ENCODE measurements at places on chromosomes 7 and 10.
A peak's percentile ranks its signal among the peaks of the same experiment; 100 is the strongest.

GRCh38 chr10:48324580-48324979, 18.1 kb downstream of the MAPK8 start:
- DNase-seq = no peak

DNA sequence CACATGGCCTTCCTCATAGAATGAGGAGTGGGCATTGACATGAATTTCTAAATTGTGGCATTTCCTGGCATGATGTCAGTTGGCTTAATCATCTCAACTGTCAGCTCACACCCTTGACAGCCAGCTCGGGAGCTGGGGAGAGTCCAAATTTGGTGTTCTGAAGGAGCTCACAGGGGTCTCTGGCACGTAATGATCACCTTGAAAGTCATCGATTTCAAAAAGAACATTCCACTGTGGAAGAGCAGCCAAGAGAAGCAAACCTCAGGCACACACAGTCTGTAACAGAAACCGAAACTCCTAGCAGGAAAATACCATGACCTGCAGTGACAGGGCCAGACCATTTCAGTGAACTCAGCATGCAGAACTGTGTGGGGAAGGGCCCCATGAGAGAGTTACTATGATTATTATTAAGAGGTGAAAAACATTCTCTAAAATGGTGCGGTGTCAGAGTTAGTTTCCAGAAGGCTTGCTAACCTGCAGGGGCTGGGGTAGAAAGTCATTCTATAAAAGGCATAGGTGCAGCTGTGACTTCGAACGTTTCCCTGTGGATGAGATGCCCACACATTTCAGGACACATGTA, 26.4 kb upstream of the KLF6 start:
- no peak for DNase-seq

DNA sequence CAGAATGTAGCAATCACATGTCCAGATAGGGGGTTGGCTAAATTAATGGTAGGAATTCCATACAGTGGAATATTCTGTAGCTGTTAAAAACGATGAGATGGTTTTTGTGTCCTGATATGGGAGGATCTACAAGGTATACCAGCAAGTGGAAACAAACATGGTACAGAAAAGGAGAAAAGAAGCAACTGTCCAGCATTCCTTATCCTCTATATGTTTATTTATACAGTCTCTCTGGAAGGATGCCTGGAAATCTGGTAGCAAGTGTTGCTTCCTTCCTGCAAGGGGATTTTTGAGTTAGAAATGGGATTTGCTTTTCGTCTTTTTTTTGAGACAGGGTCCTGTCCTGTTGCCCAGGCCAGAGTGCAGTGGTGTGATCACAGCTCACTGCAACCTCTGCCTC, 19.3 kb downstream of the IL15RA start:
- peak; percentile 63 for DNase-seq

DNA sequence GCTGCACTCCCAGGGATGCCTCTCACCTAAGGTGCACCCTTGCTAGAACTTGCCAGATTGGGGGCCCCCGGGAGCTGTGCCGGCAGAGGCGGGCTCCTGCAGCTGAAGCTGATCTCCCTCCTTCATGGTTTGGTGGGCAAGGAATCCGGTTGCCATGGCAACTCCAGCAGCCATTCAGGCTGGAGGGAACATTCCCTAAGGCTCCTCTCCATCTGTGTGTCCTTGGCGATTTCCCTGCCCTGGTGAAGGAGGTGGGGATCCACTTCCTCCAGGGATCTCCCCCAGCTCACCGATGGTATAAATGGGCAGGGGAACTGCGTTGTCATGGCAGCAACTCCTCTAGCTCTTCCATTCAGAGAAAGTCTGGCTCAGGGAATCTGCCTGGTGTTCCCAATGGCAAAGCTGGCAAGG, 49.6 kb upstream of the GPR158 start:
- DNase-seq = no peak

GRCh38 chr10:9834434-9834833, 1183.2 kb upstream of the CELF2 start:
- DNase-seq = no peak

- no peak for DNase-seq
These were observed 56.2 kb downstream of the CC2D2B start for GRCh38 chr10:95963991-95964389.

DNA sequence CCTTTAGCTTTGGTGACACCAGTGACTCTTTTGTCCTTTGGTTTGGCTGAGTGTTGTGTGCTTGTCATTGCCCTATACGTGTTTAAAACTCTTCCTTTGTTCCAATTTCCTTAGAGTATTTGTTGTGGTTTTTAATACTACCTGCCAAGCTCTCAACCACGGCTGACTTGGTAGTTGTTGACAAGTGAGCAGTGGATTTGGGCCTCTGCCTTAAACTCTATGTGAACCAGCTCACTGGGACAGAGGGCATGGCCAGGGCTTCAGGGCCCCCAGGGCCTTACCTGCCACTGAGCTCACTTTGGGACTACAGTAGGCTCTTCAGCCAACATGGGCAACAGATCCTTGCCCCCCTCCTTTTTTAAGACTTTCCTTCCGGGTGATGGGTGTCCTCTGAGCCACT, 9.6 kb upstream of the DMBT1 start:
- no peak for DNase-seq

- DNase-seq = peak; percentile 11
These were observed 141.4 kb upstream of the BET1 start for GRCh38 chr7:94145602-94146001.

DNA sequence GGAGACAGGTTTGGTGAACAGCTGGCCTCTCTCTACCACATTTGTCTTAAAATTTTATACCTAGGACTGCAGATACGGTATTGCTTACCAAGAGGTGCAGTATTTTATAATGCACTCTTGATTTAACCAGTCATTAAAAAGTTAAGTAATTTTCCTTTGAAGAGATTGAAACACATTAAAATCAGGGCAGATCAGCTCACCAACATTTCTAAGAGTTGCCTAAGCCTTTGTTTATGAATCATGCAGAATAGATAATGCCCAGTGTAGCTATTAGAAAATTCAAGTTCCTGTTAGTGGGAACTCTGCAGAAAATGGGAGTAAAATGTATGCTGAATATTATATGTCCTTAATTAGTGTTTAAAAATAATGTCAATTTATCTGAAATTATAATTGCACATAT, 140.2 kb upstream of the PRPS1L1 start:
- DNase-seq = no peak

DNA sequence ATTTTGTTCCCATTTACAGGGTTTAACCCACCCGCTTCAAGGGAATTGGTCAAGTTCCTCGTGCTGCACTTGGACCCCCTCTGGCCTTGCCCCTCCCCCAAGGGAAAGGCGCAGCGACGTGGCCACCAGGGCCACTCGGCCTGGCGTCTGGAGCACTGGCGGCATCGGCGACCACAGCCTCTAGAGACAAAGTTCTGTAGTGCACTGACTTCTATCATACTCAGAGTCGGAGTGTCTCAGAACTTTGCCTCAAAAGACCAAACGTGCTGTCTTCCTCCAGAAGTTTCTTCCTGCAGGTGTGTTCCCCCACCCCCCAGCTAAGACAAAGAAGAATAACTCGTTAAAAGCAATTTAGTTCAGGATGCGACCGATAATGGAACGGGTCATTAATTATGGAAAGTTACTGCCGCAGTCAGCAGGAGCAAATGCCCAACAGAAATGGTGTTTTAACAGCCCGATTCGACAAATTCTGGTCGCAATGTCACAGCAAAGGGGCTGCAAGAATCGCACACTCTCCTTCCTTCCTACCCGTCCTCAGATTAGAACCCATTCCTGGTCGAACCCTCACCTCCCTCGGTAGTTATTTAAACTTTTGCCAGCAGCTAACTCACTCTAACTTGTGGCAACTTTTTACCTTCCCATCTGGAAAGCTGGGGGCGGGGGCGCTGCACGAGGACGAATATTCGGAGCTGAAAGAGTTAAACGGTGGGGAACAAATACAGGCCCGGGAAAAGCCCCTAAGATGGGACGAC, 202.1 kb upstream of the NFE2L3 start:
- DNase-seq = no peak

GRCh38 chr7:87471473-87471872, 4.0 kb downstream of the ABCB4 start:
- no peak for DNase-seq

DNA sequence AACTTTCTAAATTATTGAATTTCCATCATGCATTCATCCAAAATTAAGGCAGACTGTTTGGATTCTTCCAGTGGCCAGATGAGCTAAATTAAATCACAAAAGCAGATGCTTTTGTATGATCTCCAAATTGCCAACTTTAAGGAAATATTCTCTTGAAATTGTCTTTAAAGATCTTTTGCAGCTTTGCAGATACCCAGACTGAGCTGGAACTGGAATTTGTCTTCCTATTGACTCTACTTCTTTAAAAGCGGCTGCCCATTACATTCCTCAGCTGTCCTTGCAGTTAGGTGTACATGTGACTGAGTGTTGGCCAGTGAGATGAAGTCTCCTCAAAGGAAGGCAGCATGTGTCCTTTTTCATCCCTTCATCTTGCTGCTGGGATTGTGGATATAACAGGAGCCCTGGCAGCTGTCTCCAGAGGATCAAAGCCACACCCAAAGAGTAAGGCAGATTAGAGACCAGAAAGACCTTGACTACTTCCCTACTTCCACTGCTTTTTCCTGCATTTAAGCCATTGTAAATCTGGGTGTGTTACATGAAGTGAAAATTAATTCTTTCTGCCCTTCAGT, 8.2 kb upstream of the CFAP69 start:
- no peak for DNase-seq

- no peak for DNase-seq
These were observed 181.0 kb upstream of the RNF32 start for GRCh38 chr7:156459582-156459981.

GRCh38 chr7:142298009-142298408, 40.2 kb upstream of the PRSS58 start:
- DNase-seq = no peak

- no peak for DNase-seq
These were observed 13.0 kb downstream of the ADAM12 start for GRCh38 chr10:126375299-126375698.

DNA sequence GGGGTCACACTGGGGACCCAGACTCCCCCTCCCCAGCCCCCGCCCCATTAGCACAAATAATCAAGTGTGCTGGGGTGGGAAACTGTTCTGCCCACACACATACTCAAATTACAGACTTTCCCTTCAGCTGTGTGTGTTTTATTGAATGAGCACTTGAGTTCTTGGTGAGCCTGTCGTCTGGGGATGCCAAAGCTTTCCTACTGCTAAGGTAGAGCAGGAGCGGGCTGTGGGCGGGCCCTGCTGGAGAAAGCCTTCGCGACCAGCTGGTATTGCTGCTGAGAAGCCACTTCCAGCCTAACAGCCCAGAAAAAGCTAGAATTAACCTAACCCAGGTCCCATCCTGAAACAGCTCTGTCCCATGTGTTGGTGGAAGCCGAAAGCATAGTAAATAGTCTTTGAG, 87.0 kb upstream of the KMT2E start:
- DNase-seq = no peak

- DNase-seq = no peak
These were observed 6.7 kb downstream of the BNIP3 start for GRCh38 chr10:131975003-131975402.

DNA sequence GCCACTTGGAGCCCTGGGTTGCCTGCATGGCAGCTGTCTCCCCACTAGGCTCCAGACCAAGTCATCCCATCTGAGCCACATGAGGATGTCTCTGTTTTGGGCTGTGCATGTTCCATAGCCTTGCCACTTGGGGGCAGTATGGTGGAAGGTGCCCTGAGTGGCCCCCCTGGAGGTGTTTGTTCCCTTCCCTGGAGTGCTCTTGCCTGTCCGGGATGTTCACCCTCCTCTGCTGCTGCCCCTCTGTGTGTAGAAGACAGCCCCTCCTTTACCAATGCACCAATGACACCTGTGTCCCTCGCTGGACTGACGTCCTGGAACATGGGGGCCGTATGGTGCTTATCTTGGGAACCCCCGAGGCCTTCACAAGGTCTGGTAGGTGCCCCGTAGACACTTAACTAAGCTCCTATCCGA, 100.2 kb downstream of the ACTR3B start:
- peak; percentile 13 for DNase-seq

- DNase-seq = no peak
These were observed 114.5 kb downstream of the GRID1 start for GRCh38 chr10:86252079-86252478.

DNA sequence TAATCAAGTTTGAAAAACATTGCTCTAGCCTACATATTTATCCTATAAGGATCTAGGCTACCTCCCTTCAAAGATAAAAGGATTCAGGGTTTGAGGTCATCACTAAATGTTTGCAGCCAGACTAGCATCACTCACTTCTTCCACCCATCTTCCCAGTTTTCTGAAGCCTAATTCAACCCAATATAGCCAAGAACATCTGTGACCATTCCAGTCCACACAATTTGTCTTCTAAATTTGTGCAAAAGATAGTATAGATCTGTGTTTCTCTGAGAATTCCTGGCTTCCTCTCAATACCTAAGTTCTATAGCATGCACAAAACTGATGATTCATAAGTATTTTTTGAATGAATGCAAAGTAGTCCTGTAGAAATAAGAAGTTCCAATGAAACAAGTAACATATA, 103.0 kb upstream of the CDK1 start:
- DNase-seq = no peak

DNA sequence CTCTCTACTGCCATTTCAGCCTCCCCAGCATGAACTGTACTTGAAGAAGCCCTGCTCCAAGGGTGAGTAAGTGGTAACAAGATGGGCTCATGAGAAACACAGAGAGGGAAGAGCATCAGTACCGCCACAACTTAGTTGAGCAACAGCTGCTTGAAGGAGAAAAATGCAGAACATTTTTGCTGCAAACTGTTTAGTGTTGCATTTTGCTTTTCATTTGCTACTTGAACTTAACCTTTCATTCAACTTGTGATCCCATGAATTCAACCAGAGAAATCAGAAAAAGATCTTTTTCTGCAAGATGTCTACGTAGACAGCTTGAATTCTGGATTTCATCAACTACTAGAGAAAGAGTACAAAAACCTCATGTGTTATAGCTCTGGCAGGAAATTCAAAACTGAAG, 40.7 kb downstream of the ANK3 start:
- no peak for DNase-seq

DNA sequence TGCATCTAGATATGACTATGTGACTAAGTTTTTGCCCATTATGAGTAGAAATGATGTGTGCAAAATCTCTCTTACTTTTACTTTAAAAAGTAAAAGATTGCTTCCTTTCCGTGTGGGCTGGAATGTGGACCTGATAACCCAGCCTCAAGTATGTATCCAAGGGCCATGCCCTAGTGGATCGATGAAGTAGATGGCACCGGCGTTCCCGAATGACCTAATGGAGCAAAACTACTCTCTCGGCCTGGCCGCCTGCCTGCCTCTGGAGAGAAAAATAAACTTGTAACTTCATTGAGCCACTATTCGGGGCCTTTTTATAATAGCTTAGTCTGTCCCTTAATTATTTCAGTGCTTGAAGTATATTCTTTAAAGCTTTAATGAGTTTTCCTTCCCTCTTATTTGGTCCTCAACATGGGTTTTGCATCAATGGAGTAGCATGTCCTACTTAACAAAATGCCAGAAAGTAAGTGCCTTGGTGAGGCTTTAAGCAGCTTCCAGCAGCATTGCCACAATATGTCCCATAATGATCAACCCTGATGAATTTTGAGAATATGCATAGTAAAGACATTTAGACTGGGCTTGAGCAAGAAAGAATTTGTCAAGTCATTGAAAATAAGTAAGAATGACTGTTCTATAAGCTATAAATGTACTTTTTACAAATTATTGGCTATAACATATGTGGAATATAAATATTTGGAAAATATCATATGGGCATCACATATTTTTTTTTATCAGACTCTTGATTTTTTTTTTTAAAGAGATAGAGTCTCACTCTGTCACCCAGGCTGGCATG, 61.4 kb downstream of the PLXDC2 start:
- DNase-seq = no peak

All from HFFc6 (cell line).